NCI-H1694 (cell line): ENCODE measurements at places on chromosomes 11 and 22.
A peak's percentile ranks its signal among the peaks of the same experiment; 100 is the strongest.

DNA sequence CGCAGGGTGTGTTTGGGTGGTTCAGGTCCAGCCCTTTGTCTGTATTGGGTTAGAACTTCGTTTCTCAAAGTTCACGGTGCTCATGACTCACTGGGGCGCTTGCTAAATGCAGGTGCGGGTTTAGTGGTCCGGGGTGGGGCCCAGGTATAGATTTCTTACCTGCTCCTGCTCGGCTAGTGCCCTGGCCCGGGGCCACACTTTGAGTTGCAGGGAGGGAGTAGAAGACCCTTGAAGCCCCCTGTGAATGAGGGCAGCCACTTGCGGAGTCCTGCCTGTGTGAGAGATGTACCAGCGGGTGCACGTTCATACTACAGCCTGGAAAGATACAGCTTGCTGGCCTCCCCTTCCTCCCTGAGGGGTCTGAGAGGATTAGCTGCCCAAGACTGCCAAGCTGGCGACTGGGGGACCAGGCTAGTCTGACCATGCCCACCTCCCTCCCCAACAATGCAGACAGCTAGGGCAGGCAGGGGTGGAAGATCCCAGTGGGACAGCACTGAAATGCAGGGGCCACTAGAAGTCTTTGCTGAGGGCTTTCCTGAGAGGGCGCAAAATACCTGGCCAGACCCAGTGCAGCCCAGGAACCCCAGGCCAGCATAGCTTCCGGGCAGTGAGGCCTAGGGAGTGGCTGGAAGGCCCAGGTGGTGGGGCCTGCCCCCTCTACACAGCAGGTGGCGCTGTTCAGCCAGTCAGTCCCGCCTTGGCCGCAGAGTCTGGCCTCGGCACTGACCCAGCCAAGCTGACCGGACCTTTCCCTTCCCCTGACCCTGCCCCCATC is 5.1 kb upstream of the MYRF start:
- DNase-seq: no peak

DNA sequence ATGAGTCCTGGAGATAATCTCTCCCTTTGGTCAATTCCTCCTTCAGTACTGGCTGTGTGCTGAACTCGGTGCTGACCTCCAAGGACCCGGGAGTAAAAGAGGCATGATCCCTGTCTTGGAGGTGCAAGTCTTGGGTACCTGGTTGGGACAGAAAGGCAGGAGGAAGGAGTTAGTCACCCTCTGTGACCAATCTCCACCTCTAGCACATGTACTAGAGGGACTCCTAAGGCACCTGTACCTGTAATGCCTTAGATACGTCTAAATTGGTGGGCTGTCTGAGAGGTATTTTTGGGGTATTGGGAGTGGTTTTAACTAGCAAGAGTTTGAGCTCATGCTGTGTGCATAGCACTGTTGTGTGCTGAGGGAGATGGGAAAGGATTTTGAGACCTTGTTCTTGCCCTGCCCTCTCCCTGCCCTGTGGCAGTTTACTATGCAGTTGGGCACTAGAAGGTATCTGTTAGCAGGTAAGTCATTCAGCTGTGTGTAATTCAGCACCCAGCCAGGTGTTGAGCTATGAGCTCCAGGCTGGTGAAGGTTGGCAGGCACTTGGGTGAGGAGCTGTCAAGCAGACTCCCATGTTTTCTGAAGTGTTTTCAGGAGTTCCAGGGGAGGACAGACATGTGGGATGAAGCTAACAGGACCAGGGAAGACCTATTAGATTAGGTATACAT is 2.5 kb downstream of the PANX1 start:
- DNase-seq: no peak

GRCh38 chr11:47907499-47907898 is 59.3 kb upstream of the NUP160 start:
- no peak for DNase-seq

GRCh38 chr22:29081517-29082236 is 8.8 kb downstream of the KREMEN1 start:
- peak; percentile 11 for DNase-seq

DNA sequence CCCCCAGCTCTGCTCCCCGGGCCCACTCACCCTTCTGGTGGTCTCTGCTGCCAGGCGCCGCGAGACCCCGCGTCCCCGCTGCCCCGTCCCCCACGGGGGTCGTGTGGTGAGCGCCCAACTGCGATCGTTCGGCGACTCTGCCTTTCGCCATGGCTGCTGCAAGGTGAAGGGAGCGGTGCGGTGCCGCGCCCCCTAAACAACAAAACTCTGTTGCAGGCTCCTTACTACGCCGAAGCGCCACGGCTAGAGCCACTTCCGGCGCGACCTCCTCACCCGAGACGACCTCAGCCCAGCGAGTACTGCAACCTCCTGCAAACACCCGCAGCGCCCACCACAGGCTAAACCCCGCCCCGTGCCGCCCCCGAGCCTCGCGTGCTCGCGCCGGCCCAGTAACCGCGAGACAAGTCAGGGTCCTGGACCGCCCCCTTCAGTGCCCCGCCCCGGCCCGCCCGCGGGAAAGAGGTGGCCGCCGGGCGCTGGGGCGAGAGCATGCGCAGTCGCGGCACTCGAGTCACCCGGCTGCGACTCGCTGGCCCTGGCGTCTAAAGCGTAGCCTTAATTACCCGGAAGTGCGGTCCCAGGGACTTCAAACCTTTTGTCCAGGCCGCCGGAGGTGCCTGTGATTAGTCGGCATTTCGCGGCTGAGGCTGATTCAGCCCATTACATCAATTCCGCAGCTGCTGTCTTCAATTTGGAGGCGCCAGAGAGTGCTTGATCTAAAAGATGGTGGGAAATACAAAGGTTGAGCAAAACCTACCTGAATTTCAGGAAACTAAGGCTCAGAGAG is at the start of gene TMEM41B:
Gene TMEM41B, minus strand, starts transcription at position 303 of the 787 bp plus-strand sequence. Its CDS starts 152 bp downstream, at position 151.
- DNase-seq: peak; percentile 96

DNA sequence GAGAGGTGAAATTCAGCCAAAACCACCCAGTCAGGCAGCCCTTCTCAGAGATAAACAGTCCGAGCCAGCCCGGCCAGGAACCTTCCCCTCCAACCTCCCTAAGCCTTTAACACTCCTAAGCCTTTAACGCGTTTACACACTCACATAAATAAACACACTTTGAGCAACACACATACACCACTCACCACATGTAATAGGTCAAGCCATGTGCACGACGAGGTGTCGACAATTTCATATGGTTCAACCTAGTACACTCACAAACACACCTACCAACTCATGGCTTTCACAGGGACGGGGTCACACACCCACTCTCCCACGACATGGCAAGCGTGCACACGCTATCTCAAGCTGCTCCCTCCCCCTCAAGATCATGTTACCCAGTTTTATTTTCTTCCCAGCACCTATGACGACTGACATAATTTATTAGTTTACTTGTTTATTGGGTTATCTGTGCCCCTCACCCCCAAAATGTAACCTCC is 15.5 kb downstream of the SLC43A1 start:
- no peak for DNase-seq

DNA sequence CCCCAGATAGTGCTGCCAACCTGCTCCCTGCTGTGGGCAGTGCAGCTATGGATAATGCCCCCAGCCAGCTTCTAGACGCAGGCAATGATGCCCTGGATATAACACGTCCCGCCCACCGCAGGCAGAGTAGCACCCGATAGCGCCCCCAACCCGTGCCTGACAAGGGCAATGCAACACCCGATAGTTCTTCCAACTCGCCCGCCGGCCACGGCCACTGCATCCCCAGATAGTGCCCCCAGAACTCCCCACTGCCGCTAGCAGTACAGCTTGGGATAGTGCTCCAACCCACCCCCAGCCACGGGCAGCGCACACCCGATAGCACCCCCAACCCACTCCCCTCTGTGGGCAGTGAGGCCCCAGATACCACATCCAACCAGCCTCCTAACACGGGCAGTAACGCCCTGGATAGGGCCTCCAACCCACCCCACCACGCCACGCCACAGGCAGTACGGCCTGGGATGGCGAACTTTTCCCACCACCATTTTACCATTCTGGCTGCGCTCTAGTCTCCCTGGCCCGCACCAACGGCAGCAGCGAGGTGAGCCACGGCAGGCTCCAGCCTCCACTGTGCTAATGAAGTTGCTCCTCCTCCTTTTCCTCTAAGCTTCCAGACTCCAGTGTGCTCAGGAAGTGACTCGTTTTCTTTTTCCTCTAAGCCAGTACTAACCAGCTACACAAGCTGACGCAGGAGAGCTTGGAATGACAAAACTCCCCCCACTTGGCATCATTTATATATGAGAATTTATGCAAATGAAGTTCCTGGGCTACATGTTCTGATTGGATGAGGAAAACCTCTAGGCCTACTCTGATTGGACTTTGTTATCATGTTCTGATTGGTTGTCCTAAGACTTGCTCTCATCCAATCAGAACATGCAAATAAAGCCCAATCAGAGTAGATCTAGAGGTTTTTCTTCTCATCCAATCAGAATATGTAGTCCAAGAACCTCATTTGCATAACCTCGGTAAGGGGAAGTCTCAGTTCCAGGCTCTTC is 3.0 kb upstream of the RFPL3 start:
- no peak for DNase-seq

- no peak for DNase-seq
Measured at GRCh38 chr11:61499816-61500491, 8.6 kb upstream of the LRRC10B start.

GRCh38 chr11:31958076-31958735 is 132.7 kb upstream of the RCN1 start:
- peak; percentile 81 for DNase-seq

DNA sequence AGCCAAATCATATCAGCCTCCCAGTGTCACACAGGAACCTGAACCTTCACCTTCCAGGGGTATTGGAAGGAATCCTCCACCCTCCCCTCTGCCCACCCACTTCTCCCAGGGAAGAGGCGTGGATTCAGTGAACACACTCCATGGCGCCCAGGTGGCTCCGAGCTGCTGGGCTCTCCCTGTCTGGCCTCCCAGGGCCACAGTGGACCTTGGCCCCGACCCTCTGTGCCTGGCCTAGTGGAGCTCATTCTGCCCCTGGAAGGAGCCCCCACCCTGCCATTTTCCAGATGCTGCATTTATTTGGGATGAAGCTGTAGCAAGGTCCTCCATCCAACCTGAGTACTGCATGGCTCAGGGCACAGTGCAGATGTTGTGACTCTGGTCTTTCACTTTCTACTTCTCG is 1340.1 kb downstream of the TBC1D22A start:
- DNase-seq: no peak

DNA sequence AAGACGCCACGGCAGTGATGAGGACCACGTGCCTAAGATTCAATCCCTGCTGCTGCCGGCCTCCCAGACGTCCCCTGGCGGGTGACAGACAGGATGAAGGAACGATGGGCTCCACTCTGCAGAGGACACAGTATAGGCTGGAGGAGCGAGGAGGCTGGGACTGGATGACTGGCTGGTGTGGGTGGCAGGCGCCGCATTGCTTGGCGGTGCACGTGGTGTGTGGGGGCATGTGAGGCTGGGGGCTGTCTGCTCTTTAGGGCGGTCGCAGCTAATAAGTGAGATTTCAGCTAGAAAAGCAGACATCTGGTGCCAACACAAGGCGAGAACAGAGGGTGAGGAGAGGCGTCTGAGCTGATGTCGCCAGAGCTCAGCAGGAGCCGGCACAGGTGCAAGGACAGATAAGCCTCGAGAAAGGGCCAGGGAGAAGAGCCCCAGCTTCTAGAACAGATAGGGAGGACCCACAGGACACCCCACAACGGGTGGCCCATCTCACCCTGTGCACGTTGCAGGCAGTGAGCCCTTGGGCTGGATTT is 33.2 kb downstream of the TSPAN4 start:
- peak; percentile 79 for DNase-seq

- DNase-seq: no peak
Measured at GRCh38 chr11:106997227-106997626, 21.0 kb downstream of the GUCY1A2 start.
